ENCODE measurements at places on chromosomes 2 and 18.
A peak's percentile ranks its signal among the peaks of the same experiment; 100 is the strongest.

- no peak for DNase-seq
Measured at GRCh38 chr2:120014226-120014980, 1.5 kb downstream of the EPB41L5 start.

GRCh38 chr2:37720533-37721200 lies 49.2 kb upstream of the CDC42EP3 start:
- no peak for DNase-seq

DNA sequence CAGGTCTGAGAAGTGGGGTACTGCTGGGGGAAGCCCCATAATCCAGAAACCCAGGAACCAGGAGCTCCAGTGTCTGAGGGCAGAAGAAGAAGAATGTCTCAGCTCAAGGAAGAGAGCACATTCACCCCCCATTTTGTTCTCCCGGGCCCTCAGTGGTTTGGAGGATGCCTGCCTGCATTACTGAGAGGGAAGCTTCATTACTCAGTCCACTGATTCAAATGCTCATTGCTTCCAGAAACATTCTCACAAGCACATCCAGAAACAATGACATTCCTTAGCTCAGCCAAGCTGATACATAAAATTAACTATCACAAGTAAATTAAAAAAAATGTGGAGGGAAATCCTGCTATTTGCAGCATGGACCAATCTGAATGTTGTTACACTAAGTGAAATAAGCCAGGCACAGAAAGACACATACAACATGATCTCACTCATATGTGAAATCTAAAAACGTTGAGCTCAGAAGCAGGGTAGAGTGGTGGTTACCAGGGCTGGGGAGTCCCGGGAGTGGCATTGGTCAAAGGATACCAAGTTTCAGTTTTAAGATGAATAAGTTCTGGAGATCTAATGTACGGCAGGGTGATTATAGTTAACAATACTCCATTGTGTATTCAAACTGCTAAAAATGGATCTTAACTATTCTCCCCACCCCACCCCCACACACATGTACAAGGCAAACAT lies 459.3 kb downstream of the GALR1 start:
- no peak for DNase-seq

GRCh38 chr2:142875010-142875409 lies 2.5 kb upstream of the KYNU start:
- no peak for DNase-seq

GRCh38 chr2:157933160-157933920 lies 57.2 kb upstream of the ACVR1 start:
- no peak for DNase-seq

DNA sequence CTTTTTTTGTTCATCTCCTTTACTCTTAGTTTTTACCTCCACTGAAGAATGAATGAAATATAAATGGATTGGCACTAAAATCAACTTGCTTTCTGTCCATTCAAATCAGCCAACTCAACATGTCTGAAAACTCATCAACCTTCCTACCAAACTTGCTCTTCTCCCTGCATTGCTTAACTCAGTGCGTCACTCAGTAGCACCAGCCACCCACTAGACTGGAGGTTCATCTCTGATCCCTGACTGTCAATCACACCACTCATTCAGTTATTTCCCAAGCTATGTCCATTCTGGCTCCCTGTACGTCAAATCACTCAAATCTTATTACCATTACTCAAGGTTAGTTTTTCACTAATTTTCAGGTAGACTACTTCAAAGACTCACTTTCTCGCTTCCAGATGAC lies 75.2 kb upstream of the RBMS1 start:
- no peak for DNase-seq

GRCh38 chr2:37349231-37349860 lies 4.9 kb downstream of the QPCT start:
- DNase-seq: no peak

GRCh38 chr2:98134172-98135005 lies 47.4 kb downstream of the VWA3B start:
- no peak for DNase-seq

DNA sequence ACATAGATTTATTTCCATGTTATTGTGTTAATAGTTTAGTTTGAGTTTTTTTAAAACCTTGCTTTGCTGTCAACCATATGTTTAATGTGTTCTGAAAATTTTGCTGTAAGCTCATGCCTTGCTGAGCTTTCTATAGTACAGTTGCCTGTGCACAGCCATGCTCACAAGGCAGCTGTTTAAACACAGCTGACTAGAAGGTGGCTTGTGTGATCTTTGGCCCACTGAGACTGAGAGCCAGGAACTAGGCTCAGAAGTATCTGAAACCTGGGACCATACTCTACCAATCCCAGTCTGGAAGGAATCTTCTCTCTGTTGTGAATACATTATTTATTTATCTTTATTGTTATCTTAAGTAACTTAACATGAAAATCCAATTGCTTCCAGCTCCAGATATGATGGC lies 350.5 kb downstream of the KIAA1328 start:
- no peak for DNase-seq

GRCh38 chr18:79466591-79466990 lies 70.9 kb downstream of the NFATC1 start:
- no peak for DNase-seq

DNA sequence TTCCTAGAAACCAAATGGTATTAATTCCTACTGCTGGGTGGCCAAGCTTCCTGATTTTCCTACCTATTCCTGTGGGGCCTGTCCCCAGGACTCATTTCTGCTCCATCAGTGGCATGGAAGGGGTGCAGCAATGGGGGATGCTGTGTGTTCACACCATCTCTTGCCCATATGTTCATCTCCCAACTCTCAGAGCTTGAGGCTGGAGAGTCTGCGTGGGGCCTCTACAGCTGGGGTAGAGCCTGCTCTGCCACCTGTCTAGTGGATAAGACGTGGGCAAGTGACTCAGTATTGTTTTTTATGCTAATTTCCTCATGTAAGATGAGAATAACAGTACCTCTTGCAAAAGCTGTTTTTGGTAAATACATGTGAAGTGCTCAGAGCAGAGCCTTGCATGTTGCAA lies 149.8 kb downstream of the ACTR3 start:
- DNase-seq: no peak

DNA sequence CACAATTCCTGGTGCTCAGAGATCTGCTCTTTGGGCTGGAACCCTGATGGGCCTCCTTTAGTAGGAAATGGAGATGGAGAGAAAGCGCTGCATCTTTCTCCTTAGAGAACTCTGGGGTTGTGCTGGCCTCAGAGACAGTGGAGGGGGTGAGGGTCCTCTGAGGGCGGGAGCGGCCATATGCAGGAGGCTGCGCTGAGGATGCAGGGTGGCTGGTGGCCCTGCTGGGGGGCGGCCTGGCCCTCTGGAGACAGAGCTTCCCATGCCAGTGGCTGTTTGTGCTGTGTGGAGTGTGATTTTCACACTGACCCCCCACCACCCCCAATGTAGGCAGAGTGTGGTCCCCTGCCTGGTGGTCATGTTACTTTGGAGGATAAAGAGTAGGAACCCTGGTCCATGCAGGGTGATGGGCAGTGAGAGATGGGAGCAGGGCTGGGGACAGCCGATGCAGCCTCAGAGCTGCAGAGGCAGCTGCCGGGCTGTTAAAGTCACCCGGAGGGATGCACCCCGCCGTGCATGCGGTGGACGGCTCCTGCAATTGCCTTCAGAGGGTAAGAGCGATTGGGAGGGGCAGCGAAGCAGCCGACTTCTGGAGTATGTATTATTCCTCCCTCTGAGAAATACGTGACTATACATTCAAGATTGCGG lies 194.6 kb downstream of the FAM210A start:
- no peak for DNase-seq

- DNase-seq: no peak
Measured at GRCh38 chr2:223269386-223269785, 217.4 kb downstream of the KCNE4 start.

DNA sequence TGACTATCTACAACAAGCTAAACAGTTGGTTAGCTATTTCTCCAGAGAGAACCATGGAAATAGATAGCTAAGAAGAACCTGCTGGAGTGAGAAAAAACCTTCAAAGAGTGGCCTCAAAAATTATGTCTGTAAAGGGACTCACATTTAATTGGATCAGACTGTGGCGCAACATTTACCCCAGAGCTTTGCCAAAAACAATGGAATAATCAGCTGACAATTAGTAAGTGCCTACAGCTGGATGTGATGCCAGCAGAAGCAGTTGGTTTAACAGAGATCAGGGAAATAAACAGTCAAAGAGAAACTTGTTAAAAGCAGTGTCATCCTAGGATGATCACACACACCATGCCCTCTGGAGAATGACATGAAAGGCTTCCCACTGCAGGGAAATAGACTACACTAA lies 310.7 kb downstream of the CLIP4 start:
- no peak for DNase-seq

- DNase-seq: peak; percentile 17
Measured at GRCh38 chr2:85785027-85785822, 31.4 kb downstream of the ATOH8 start.

- DNase-seq: no peak
Measured at GRCh38 chr2:64749446-64749845, 95.7 kb upstream of the SERTAD2 start.

DNA sequence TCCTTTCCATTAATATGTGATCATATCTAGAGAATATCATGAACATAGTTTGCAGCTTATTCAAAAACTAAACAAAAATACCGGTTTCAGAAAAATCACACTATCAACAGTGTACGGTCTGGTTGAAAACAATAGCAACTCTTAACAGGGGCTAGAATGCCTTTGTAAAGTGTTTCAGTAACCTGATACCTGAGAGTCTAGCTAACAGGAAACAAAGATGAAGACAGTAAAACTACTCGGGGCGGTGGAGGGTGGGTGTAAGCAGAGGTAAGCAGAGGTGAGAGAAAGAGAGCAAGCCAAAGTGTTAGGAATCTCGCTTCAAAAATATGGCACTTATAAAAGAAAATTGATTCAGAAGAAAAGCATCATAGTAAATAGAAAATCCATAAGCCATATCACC lies 109.0 kb upstream of the RGPD4 start:
- DNase-seq: no peak

GRCh38 chr18:3451989-3452749 lies 2.2 kb downstream of the TGIF1 start:
- no peak for DNase-seq

GRCh38 chr2:76464310-76464709 lies 753.6 kb upstream of the GCFC2 start:
- DNase-seq: no peak

DNA sequence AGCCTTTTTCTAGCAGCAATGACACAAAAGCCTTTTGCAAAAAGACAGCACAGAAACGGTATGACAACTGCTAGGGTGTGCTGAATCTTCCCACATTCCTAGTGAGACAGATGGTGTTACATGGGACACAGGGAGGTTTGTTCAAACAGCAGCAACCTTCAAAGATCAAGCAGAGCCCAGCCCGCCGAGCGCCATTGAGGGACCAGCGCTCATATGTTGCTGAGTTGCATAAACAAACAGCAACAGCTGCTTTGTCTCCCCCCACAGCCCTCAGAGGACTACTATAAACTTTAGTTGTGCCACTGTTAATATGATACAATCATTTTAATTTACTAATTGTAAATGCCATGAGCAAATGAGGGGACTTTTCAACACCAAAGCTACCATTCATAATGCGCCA lies 117.7 kb downstream of the ZEB2 start:
- DNase-seq: no peak

- DNase-seq: no peak
Measured at GRCh38 chr2:172999641-173000386, 75.8 kb upstream of the MAP3K20 start.

DNA sequence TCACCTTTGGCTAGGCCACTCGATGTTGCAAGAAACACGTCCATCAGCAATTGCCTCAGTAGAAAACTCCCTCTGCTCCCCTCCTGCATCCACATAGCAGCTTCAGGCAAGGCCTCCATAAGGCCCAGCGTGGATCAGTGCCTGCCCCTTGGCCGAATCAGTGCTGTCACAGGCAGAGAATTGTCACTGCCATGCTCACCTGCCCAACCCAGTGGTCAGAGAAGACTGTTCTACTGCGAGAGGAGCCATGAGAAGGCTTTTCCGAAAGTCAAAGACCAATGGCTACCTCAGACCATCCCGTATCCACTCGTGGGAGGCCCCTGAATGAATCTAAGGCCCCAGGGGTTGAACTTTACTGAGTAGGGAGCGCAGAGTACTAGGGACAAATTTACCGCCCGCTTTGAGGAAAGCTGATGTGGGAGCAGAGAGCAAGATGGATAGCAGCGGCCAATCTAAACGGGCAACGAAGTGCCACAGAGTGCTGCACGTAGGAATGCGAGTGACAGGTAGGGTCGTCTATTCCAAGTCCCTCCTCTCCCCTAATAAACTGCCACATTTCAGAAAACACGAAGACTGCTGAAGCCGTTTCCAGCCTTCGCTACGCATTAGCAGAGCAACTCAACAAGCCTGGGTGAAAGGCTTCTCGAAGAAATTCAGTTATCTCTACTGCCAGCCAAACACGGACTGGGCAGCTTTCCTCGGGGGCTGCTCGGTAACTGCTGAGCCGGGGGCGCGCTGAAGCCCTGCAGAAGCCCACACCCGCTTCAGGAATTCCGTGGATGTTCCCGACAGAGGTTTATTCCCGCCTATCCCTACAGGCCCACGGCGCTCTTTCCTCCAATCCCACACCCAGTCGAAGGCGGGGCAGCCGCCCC lies 968 bp upstream of the RALBP1 start:
- no peak for DNase-seq

- no peak for DNase-seq
Measured at GRCh38 chr2:15634846-15635490, 43.3 kb downstream of the DDX1 start.

- no peak for DNase-seq
Measured at GRCh38 chr2:187689372-187689771, 135.1 kb upstream of the TFPI start.

GRCh38 chr2:27572998-27573429 lies 9.8 kb upstream of the ZNF512 start:
- no peak for DNase-seq

GRCh38 chr18:3552305-3552704 lies 102.3 kb downstream of the TGIF1 start:
- DNase-seq: no peak

DNA sequence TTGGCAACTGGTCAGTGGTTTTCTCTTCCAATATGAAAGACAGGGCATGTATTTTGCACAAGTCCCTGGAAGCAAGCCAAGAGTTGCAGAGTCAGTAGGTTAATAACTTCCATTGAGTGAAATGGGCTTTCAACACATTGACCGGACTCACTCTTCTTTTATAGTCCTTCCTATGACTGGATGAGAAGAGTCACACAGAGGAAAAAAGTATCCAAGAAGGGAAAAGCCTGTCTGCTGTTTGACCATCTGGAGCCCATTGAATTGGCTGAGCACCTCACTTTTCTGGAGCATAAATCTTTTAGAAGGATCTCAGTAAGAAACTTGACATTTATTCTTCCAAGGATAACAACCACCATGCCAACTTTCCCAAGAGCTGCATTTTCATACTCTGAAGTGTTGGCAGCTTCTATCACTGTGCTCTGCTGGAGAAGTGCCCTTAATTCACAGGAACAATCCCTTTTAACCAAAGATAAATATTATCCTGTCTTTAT lies 45.4 kb downstream of the RASGRP3 start:
- DNase-seq: no peak

- no peak for DNase-seq
Measured at GRCh38 chr2:105734762-105735538, 9.8 kb upstream of the NCK2 start.

GRCh38 chr2:199339891-199340605 lies 117.7 kb downstream of the SATB2 start:
- no peak for DNase-seq

Data from T-helper 2 cell (primary cell).